Sigmoid colon (tissue), 7 donors: ENCODE measurements at places on chromosomes 5 and 9. TPM values are rescaled to one million over a fixed set of nuclear protein-coding genes. Genes with fewer than 3 reads are reported as not detected.

Gene RLN2
- total RNA-seq = 0.66 TPM

Gene TRIM7
- total RNA-seq = 1.1 TPM

Gene APC
- total RNA-seq = 60.5 TPM

Gene SNCAIP
- 4.3 TPM for total RNA-seq

Gene C1QTNF2
- 1.1 TPM for total RNA-seq

Gene ADRA1B
- 0.55 TPM for total RNA-seq

Gene CCNJL
- total RNA-seq = 0.95 TPM

Gene PCDHA13
- 0.36 TPM for total RNA-seq

Gene ANGPTL2
- total RNA-seq = 96.7 TPM

Gene PTGES2
- total RNA-seq = 108 TPM

DNA sequence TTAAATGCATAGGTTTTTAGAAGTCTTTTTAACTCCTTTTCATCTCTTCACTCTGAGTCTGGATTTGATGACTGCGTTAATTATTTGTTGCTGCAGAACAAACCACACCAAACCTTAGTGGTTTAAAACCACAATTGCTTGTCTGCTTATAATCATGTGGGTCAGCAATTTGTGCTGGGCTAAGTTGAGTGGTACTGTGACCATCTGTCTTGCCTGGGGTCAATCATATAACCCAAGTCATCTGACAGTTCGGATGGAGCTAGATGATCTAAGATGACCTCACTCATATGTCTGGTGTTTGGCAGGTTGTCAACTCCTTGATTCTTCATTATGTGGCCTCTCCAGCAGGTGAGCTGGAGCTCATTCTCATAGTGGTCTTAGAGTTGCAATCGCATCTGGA lies 219.1 kb upstream of the ELAVL2 start:
- DNase-seq = no peak

GRCh38 chr5:144173766-144174165 lies 3.1 kb downstream of the KCTD16 start:
- DNase-seq = no peak

- no peak for DNase-seq
Measured at GRCh38 chr5:170562166-170562874, 58.5 kb downstream of the KCNIP1 start.

- no peak for DNase-seq
Measured at GRCh38 chr9:98793031-98793430, 3.3 kb downstream of the ANKS6 start.

- DNase-seq = peak; percentile 69
Measured at GRCh38 chr5:139649082-139649991, 1.2 kb downstream of the CXXC5 start.

DNA sequence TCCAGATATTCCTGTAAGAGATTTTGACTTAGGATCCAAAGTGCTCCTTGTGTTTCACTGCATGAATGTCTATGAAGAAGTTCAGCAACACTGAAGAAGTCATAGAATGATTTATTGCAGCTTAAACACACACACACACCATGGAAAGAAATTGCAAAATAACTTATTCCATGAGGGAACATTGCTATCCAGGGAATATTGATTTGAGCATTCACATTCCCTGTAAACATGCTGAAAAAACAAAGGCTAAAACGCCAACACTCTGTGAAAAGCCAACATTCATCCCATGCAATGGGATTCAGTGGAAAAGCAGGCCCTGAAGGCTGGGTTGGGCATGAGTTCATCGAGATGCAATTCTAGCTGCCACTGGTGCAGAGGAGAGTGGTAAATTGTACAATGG lies 109.6 kb upstream of the CXCL14 start:
- no peak for DNase-seq

DNA sequence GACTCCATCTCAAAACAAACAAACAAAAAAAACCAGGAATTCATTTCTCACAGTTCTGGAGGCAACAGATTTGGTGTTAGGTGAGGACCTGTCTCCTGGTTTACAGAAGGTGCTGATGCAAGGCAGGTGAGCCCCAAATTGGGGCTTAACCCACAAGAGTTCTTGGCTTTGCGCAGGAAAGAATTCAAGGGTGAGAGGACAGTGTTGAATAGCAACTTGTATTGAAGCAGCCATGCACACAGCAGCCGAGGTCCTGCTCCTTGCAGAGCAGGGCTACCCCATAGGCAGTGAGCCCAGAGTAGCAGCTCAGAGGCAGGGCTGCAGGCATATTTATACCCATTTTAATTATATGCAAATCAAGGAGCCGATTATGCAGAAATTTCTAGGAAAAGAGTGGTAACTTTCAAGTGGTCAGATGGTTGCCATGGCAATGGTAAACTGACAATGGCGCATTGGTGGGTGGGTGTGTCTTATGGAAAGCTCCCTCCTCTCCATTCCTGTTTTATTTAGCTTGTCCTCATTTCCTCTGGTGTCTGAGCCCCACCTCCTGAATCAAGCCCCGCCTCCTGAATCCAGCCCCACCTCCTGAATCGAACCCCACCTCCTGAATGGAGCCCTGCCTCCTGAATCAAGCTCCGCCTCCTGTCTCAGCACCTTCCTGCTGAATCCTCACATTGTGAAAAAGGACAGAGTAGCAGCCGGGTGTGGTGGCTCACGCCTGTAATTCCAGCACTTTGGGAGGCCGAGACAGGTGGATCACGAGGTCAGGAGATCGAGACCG lies 34.5 kb upstream of the COL5A1 start:
- no peak for DNase-seq

GRCh38 chr5:115377468-115378217 lies 81.2 kb upstream of the CCDC112 start:
- DNase-seq = no peak

DNA sequence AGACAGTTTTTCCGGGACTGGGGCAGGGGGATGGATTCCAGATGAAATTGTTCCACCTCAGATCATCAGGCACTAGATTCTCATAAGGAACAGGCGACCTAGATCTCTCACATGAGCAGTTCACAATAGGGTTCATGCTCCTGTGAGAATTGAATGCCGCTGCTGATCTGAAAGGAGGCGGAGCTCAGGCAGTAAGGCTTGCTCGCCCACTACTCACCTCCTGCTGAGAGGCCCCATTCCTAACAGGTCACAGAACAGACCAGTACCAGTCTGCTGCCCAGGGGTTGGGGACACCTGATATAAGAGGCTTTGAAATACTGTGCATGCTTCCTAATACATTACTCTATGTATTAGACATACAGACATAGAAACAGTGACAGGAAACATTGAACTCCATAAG lies 41.1 kb downstream of the PTPRD start:
- no peak for DNase-seq

DNA sequence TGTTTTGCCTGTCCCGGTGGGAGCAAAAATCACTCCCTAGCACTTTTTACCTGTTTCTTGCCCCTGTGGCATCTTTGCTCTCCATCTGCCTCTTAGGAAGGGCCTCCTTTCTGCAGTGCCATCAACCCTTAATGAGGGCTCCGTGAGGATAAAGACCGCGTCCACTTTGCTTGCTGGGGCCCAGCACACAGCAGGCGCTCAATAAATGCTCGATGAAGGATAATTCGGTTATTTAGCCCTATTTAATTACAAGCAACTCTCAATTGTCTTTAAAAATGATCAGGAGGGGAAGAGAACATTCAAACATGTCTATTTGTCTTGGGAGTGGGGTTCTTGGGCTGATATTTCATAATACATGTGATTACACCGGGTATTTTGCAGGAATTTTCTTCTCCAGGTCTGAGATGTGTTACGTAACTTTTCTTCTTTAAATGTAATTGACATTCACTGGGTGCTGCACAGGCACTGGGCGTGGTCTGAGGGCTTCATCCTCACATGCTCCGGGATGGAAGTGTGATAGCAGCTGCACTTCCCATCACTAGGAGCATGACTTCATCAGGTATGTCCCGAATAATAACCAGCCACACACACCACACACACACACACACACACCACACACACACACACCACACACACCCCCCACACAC lies 19.8 kb upstream of the NTNG2 start:
- DNase-seq = no peak

GRCh38 chr9:13707612-13708576 lies 428.4 kb upstream of the MPDZ start:
- no peak for DNase-seq

- no peak for DNase-seq
Measured at GRCh38 chr5:138472353-138472752, 7.1 kb downstream of the EGR1 start.

DNA sequence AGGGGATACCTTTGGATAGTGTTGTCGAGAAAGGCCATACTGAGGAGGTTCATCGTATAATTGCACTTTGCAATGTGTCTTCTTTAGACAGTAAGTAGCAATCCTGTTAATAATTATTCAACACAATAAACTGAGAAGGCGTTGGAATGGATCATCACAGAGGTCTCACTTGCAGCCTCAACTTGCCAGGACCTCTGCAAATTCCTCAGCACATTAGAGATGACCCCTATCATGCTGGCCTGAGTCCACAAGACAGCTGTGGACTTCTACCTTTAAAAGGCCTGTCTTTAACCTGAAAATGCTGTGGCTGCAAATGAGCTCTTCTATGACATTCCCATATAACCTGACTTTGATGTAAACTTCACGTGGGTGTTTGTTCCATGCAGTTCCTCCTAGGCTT lies 14.1 kb downstream of the SH3TC2 start:
- no peak for DNase-seq

DNA sequence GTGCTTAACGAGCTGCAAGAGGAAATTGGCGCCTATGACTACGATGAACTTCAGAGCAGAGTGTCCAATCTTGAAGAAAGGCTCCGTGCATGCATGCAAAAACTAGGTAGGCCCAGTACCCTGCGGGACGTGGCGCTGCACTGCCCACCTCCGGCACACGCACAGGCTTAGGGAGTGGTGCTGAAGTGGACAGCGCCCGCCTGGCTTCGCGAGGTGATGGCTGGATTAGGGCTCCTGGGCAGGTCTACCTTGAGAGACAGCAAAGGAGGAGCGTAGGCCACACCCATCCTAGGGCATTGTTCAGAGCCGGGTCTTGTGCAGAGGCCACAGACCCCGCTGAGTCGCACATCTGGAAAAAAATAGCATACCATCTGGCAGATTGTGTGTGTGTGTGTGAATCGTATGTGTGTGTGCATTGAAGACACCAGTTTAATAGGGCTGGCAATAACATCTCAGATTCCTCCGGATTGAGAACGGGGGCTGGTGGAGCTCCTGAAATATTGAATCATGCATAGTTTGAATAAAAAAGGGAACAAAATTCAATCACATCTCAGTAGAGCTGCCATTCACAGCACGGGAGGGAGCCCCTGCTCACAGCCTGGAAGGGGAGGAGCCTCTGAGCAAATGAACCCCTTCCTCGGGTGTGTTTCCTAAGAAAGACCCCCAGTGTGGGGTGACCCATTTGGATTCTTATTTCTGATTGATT lies 11.1 kb downstream of the OLFM1 start:
- no peak for DNase-seq

- DNase-seq = no peak
Measured at GRCh38 chr9:89484475-89485404, 13.2 kb downstream of the SEMA4D start.
